ENCODE measurements at places on chromosomes 7 and 10.

DNA sequence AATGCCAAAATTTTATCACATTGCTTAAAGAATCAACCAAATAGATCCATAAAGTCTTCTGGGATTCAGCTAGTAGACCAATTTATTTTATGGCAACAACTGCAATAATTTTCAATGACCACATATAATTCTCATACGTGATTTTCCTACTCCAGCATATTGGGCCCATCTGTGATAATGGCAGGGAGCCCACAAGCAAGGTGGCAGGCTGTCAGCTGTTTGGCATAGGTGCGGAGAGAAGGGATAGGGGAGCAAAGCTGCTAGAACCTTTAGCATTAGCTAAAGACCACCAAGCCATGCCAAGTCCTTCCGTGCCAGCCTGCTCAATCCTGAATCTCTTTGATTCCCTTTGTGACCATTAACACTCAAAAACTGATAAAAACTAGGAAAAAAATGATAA, 721.2 kb downstream of the XPNPEP1 start:
- no peak for DNase-seq

- no peak for DNase-seq
Observed at GRCh38 chr7:74615933-74616780, 41.4 kb upstream of the GTF2I start.

DNA sequence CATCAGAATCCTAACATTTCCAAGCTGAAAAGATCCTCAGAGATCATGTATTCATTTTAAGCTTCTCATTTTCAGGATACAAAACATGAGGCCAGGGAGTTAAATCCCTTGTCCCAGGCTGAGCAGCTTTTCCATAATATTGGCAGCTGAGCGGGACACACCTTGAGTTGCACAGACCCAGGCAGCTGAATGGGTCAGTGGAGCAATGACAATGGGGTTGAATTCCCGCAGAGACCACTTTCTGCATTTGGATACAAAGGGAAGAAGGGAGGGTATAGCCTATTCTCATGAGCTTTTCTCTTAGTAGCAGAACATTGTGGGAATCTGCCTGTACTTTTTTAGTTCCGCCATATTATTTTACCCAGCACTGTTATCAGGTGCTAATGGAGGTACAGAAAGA, 49.5 kb downstream of the PRR15 start:
- no peak for DNase-seq

DNA sequence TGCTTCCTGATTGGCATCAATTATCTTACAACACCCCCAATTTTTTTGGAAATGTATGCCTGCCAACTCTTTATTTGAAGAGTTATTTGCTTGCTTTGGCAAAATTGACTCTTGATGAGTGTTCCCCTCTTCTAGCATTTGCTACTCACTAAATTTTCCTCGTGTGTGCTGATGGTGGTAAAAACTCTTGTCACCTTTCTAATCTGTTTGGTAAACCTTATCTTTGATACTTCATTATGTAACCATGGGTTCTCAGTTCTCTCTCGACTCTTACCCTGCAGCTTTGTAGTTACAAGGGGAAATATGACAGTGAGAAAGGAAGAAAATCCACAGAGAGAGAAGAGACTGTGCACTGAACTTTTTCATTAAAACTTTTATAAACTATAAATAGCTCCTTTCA, 102.5 kb downstream of the CDK14 start:
- DNase-seq, result no peak

DNA sequence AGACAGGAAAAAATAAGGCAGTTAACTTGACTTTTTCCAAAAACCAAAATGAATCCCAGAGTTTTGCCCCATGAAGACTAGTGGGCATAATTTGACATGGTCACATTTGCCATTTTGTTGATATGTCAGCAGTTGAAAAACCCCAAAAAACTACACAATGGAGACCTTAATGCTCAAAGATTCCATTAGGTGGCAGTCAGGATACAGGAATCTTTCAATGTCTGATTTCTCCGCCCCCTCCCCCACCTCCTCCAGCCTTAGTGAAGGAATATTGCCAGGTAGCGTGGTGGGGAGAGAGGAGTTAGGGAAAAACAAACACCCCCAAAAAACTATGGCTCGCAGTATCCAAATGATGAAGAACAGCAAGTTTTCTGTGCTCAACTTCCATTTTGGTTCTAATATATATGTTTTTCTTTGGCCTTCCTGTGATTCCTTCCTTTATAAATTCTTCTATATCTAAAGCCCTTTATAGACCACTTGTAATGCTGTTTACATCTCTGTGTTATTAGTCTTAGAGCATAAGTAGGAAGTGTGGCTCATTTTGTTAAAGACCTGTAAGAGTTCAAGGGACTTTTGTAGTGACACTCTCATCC, 6.7 kb upstream of the SMNDC1 start:
- peak; percentile 66 for DNase-seq

DNA sequence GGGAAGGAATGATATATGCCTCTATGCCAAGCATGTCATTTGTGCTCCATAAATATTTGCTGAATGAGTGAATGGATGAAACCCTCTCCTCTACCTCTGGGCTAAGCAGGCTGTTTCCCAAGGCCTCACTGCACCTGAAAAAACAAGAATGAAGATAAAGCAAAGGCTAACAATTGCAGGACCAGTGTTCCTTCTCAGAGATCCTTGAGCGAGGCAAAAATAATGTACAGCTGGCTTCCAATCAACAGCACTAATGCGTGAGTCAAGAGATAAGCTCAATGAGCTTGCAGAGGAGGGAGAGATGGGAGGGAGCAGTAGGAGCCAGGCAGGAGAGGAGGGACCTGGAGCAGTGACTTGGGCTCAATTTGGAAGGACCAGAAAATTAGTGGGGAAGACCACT, 144.5 kb upstream of the NFE2L3 start:
- no peak for DNase-seq

DNA sequence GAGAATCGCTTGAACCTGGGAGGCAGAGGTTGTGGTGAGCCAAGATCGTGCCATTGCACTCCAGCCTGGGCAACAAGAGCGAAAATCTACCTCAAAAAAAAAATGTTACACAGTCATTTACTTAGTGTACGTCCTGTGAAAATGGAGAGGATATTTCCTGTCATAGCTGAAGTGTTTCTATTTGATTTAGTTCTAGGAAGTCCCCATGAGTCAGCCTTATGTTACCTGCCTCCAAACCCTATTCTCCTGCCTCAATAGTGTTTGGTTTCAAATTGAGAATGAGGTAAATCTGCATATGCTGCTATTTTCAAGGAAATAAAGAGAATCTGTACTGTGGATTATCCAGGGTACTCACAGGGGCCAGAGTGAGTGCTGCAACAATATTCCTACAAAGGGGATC, 1284.5 kb upstream of the AUTS2 start:
- DNase-seq, result no peak

DNA sequence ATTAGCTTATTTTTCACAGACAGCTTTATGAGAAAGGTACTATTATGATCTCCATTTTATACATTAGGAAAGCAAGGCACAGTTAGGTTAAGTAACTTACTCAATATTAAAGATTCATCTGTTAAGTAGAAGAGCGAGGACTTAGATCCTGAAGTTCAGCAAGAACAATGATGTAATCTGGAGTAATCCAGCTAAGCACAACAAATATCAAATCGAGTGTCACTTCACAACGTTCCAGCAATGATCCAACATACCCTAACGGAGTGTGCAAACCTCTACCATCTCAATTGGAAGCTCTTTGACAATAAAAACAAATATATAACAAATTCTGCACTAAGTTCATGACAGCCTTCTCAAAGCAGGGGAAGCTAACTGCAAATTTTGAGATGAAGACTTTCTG, 121.3 kb downstream of the CALCR start:
- no peak for DNase-seq

- no peak for DNase-seq
Observed at GRCh38 chr10:116990276-116990800, 14.6 kb downstream of the SHTN1 start.

GRCh38 chr7:135257790-135258189, 24.2 kb downstream of the STRA8 start:
- DNase-seq, result no peak

GRCh38 chr10:9833942-9834341, 1183.7 kb upstream of the CELF2 start:
- no peak for DNase-seq

DNA sequence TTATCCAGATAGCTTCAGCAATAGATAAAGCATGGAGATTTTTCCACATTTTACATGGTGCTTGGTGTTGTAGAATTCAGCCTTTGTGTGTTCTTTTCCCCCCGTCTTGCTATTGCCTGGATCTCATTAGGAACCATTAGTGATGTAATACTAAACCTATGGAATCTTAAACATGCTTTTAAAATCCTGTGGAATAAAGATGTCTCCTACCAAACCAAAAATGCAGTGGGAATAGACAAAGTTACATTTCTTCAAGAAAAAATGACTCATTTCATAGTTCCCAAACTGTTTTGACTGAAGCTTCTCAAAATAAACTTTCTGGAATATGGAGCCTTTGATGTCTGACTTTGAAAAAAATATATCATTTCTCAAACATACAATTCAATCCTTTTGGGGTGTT, 44.0 kb downstream of the CALD1 start:
- no peak for DNase-seq
